Activated T-cell treated with anti-CD3 and anti-CD28 coated beads, Interleukin-2, amount 50 U/mL, for 4 hours (primary cell): ENCODE measurements at places on chromosomes 2 and 18.

- no peak for DNase-seq
These were observed 26.0 kb downstream of the EFHD1 start for GRCh38 chr2:232659359-232659758.

- no peak for DNase-seq
These were observed 133.8 kb downstream of the MAIP1 start for GRCh38 chr2:200089040-200089755.

DNA sequence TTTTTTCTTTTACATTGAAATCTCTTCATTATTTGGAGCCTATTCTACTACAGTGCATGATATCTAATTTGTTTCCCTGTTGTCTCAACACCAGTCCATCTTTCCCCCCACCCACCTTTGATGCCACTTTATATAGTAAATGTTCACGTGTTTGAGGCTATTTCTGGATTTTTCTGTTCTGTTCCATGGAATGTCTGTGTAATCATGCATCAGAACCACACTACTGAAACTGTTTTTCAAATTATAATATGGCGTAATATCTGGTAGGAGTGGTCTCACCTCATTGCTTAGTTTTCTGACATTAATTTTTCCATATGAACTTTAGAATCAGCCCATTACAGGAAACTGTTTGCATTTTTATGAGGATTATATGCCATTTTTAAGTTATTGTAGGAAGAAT lies 19.1 kb upstream of the NARS1 start:
- DNase-seq, result no peak

GRCh38 chr18:73535990-73536389 lies 611.6 kb downstream of the FBXO15 start:
- no peak for DNase-seq

DNA sequence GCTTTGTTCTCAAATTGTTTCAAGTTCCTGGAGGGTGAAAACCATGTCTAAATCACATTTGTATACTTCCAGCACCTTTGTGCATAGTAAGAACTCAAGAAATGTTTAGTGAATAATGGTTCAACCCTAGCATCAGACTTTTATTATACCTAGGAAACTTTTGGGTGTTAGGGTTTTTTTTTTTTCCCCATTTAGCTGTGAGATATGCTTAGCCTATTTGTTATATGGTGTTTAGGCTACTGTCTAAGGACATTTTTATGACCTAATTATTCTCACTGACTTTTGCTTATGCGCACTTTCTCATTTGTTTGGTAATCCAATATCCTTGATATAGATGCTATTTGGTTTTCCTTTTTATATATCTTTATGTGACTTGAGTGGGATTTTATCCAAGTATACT lies 164.7 kb downstream of the PHLPP1 start:
- no peak for DNase-seq

DNA sequence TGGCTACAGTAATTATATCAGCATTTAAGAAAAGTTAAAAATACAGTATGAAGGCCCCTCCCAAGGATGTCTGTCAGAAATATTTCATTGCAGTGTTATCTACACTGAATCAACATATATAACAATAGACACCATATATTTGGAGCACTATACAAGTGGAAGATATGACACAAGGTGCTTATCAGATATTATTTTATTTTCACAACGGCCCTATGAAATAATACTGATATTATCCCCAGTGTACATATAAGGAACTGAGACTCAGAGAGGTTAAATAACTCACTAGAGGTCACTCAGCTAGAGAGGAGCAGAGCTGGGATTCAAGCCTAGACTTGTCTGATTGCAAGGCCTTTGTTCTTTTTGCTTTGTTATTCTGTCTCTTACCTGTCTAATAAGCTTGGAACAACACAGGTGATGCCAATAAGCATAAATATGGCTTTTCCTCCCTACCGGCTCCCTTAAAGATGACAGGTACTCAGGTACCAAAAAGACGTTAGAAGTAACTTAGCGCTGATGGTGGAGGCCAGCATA lies 4.7 kb upstream of the SLC40A1 start:
- DNase-seq, result no peak

GRCh38 chr2:170113168-170113894 lies 64.6 kb upstream of the MYO3B start:
- DNase-seq, result no peak

- DNase-seq, result no peak
These were observed 96.4 kb downstream of the MAP3K20 start for GRCh38 chr2:173171924-173172643.

DNA sequence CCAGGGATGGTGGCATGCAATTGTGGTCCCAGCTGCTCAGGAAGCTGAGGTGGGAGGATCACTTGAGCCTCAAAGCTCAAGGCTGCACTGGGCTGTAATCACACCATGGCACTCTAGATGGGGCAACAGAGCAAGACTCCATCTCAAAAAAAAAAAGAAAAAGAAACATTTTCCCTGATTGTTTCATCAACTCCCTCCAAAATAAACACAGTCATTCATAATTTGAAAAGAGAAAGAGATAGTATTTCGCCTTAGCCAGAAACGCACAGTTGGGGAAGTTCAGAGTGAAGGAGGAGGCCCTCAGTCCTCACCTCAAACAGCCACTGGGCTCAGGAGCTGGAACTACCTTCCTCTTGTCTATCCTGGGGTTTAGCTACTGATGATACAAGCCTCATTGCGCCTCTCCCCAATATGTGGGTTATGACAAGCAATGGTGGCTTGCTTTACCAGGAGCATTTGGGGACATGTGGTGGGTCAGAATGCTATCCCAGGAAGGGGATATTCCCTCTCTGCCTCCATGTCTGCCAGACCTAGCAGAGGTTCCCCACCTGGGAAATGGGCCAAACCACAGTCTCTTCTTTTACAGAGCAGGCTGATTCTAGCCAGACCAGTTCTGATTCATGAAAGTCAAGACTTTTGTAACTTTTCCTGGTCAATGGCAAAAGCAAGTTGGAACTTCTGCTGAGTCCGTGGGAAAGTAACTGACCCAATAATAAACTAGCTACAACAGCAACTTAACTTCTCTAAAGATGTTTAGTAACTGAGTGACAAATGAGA lies 22.2 kb upstream of the TMEM87B start:
- DNase-seq, result no peak

DNA sequence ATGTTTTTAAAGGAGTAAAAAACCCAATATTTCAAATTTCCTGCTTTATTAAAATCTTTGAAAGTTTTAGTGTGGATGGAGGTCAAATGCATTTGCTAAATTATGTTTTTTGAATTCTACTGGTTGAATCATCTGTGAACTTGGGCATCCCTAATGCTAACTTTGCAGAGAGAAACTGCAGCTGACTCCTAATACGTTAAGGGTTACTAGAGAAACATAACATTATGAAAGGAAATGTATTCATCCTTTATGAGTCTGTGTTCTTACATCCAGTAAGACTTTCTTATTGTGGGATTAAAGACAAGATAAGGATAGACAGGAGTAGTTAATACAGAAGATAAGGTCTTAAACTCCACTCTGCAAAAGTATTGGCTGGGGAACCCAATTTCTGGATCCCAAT lies 140.6 kb downstream of the FAM124B start:
- no peak for DNase-seq

- DNase-seq, result no peak
These were observed 29.2 kb upstream of the MBOAT2 start for GRCh38 chr2:9032536-9033255.

DNA sequence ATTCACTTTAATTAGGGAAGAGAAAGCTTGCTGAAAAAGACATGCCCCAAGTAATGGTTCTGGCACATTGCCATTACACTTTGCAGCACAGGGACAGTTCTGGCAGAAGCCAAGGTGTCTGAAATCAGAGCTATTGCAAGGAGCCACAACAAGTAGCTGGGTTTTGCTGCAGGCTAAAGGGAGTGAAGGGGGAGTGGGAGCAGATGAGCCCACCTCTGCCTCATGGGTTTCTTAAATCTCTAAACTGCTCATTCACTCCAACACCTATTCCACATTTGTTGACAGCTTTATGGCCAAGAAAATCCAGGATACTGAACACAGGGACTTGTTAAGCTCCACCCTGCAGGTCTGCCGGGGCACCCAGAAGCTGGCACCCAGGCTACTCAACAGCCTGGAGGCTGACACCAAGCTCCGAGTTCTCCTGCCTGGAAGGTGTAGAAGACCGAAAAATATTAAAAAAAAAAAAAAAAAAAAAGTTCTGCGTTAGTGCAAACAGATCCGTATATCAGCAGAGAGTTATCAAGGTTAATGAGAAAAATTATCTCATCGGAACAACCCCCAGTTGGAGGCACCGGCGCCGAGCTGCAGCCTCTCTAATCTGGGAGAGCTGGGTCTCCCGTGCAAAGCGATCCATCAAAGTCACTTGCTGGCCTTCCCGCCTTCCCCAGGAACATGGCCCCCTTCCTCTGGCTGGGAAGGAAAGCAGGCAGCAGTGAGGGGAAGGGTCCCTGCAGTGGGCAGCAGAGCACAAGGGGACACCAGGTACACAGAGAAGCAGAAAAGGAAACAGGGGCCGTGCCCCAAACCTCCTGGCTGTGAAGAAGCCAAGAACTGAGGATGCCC lies 123.7 kb downstream of the HNMT start:
- no peak for DNase-seq

GRCh38 chr2:9777081-9777480 lies 66.2 kb upstream of the TAF1B start:
- no peak for DNase-seq
